ENCODE measurements at places on chromosomes 7 and 10. TPM values are rescaled to one million over a fixed set of nuclear protein-coding genes. Genes with fewer than 3 reads are reported as not detected.

The NPC1L1 gene
- total RNA-seq, result 0.20 TPM

The LAMB4 gene
- 18.3 TPM for total RNA-seq

The HOXA2 gene
- 33.9 TPM for total RNA-seq

The PLAC9 gene
- 25.1 TPM for total RNA-seq

The WNT16 gene
- 0.49 TPM for total RNA-seq

The SFTPA1 gene
- total RNA-seq, result not detected

The PTCD1 gene
- 12.3 TPM for total RNA-seq

The GATA3 gene
- 59.6 TPM for total RNA-seq

The WEE2 gene
- total RNA-seq, result not detected

The TMEM120A gene
- total RNA-seq, result 21.2 TPM

The DENND2A gene
- 38.0 TPM for total RNA-seq

The CALML5 gene
- total RNA-seq, result not detected

- peaks cover 94% of the 10 kb centered on the region for H3K27me3 ChIP-seq
- H3K36me3 ChIP-seq, result peaks cover 5% of the 10 kb centered on the region
- H3K4me1 ChIP-seq, result peaks cover 48% of the 10 kb centered on the region
- no peak overlapping the region for H3K27ac ChIP-seq
- no peak for DNase-seq
Observed at GRCh38 chr7:97002555-97003261, 2.6 kb upstream of the DLX6 start.

- no peaks in the 10 kb centered on the region for H3K27me3 ChIP-seq
- H3K36me3 ChIP-seq, result no peaks in the 10 kb centered on the region
- peaks cover 10% of the 10 kb centered on the region for H3K4me1 ChIP-seq
Observed at GRCh38 chr7:5423976-5424748, 528 bp upstream of the TNRC18 start.

GRCh38 chr10:18514537-18514936, 136.8 kb downstream of the NSUN6 start:
- no peaks in the 10 kb centered on the region for H3K4me1 ChIP-seq
- no peak overlapping the region for H3K4me3 ChIP-seq
- no peaks in the 10 kb centered on the region for H3K27me3 ChIP-seq
- peaks cover 12% of the 10 kb centered on the region for H3K36me3 ChIP-seq
- H3K27ac ChIP-seq, result no peak overlapping the region

- no peaks in the 10 kb centered on the region for H3K36me3 ChIP-seq
- no peaks in the 10 kb centered on the region for H3K27me3 ChIP-seq
- peaks cover 13% of the 10 kb centered on the region for H3K4me1 ChIP-seq
- no peak overlapping the region for H3K4me3 ChIP-seq
- H3K27ac ChIP-seq, result no peak overlapping the region
Observed at GRCh38 chr7:100132697-100133151, 6.0 kb downstream of the MBLAC1 start.

DNA sequence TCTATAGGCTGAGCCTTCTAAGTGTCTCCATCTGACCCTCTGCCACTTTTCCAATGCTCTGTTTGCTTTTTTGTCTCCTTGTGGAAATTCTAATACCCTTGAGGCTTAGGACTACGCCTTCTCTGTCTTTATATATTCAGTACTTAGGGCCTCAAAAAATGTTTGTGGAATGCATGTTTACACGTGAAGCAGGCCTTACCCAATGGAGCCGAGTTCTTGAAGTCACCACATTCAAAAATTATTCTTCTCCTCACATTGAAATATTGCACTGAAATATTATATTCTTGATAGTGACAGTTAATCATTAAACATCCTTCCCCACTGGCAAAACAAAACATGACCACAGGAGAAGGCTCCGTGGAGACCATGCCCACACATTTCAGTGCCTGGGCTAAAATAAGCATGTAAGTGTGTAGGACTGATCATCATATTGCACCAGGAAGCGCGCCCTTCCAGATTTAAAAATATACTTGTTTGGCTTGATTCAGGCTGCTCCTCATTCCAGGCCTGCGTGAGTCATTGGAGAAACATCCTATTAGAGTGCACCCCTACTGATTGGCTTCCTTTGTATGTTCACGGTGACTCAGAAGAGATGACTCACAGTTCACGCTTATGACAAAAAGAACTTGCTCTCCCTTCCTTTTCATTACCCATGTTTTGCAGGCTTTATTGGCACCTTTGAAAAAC, 307.4 kb upstream of the AOAH start:
- H3K4me1 ChIP-seq, result peaks cover 28% of the 10 kb centered on the region
- peak; percentile 55 for DNase-seq
- no peak overlapping the region for H3K4me3 ChIP-seq
- peaks cover 1% of the 10 kb centered on the region for H3K27me3 ChIP-seq

DNA sequence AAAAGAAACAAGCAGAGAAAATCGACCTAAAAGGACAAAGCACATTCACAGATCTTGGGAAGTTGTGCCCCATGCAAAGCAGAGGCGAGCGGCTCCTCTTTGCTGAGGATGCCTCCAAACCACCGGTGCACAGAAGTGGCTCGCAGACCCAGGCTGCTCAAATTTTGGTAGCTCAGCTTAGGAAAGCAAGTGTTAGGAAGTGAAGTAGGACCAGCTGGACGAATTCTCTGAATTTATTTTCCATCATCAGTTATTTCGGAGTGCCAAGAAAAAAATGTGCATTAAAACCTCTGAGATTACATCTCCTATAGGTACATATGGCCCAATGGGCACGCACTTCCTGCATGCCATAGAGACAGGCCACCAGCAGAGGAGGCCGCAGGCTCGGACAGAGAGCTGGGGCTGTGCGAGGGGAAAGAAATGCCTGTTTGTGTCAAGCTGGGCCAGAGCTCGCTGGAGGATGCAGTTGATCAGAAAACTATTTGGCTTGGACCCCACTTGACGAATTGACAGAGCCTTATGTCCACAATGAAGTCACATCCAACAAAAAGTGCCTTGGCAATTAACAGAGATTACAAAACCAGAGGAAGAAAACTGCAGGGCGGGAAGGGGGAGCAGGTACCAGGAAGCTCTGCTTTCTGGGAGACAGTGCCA, 122.3 kb upstream of the LYZL2 start:
- peaks cover 25% of the 10 kb centered on the region for H3K27me3 ChIP-seq
- no peak overlapping the region for H3K4me3 ChIP-seq
- peaks cover 33% of the 10 kb centered on the region for H3K4me1 ChIP-seq
- peak; percentile 77 for DNase-seq
- H3K36me3 ChIP-seq, result no peaks in the 10 kb centered on the region

- no peak for DNase-seq
- no peaks in the 10 kb centered on the region for H3K4me1 ChIP-seq
- no peak overlapping the region for H3K27ac ChIP-seq
- H3K36me3 ChIP-seq, result no peaks in the 10 kb centered on the region
- no peak overlapping the region for H3K4me3 ChIP-seq
Observed at GRCh38 chr10:106278383-106278782, 886.1 kb downstream of the SORCS1 start.

GRCh38 chr10:51244309-51244708, 170.0 kb downstream of the PRKG1 start:
- DNase-seq, result no peak
- no peak overlapping the region for H3K4me3 ChIP-seq
- peak overlapping the region; percentile 81 for H3K27ac ChIP-seq
- peaks cover 39% of the 10 kb centered on the region for H3K4me1 ChIP-seq
- no peaks in the 10 kb centered on the region for H3K36me3 ChIP-seq

- no peak overlapping the region for H3K27ac ChIP-seq
- H3K4me1 ChIP-seq, result no peaks in the 10 kb centered on the region
- H3K27me3 ChIP-seq, result peaks cover 82% of the 10 kb centered on the region
- DNase-seq, result no peak
Observed at GRCh38 chr10:49157229-49157628, 23.4 kb upstream of the FAM170B start.

- H3K27ac ChIP-seq, result no peak overlapping the region
- H3K4me3 ChIP-seq, result no peak overlapping the region
- H3K36me3 ChIP-seq, result no peaks in the 10 kb centered on the region
- peaks cover 2% of the 10 kb centered on the region for H3K27me3 ChIP-seq
Observed at GRCh38 chr10:30396293-30396692, 37.7 kb upstream of the MAP3K8 start.

DNA sequence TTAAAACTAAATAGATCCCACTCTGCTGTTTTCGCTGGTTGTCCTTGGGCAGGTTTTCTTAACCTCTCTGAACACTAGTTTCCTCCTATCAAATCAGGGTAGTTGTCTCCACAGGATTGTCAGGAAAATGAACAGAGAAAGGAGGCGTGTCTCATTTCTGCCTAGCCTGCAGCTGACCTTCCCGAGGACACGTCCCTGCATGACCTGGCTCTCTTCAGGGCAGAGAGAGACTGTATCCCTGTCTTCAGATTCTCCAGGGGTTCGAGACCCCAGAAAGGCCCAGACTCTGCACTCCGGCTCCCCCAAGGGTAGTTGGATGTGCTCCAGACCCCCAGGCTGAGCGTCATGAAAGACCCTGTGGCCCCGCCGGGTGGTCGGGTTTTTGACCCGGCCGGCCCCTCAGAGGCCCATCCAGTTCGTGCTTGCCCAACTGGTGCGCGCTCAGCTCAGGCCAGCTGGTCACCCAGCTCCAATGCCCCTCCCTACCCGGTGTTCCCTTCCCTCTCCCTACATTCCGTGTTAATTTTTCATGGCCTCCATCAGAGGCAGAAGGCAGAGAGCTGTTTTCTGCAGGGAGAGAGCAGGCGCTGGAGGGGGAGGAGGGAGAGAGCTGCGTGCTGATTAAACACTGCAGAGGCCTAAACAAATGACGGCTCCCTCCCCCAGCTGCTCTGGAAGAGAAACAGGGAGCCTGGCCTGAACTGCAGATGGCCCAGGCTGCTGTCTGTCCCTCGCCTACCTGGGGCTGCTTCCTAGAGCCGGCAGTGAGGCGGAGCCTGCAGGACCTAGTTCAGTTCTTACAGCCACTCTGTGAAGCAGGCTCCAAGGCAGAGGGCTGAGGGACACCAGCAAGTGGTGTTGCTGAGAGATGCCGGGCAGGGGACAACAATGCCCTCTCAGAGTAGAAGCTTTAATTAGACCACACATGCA, 86.2 kb upstream of the PPIF start:
- DNase-seq, result no peak
- H3K4me1 ChIP-seq, result peaks cover 81% of the 10 kb centered on the region
- H3K27ac ChIP-seq, result peak overlapping the region; percentile 83
- no peaks in the 10 kb centered on the region for H3K36me3 ChIP-seq
- no peak overlapping the region for H3K4me3 ChIP-seq
- H3K27me3 ChIP-seq, result no peaks in the 10 kb centered on the region

GRCh38 chr7:107210400-107210799, 41.6 kb downstream of the HBP1 start:
- DNase-seq, result no peak
- peaks cover 2% of the 10 kb centered on the region for H3K4me1 ChIP-seq
- no peak overlapping the region for H3K4me3 ChIP-seq
- H3K27me3 ChIP-seq, result no peaks in the 10 kb centered on the region
- peaks cover 30% of the 10 kb centered on the region for H3K36me3 ChIP-seq

DNA sequence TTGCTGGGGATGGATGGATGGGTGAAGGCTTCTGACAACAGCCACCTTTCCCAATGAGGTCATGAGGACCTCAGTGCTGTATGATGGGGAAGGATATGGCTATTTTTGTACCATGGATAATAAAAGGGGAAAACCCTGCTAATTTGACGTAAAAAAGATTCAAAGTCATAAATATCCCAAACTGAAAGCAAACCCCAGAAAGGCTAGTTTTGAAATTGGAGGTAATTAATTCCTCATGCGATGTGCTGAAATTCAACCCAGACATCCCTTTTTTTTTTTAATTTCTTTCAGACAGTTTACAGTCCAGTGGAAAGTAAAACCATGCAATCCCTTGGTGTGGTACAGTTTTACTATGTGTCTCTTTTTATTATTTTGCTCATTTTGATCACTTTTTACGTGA, 254.5 kb upstream of the BMPER start:
- no peak overlapping the region for H3K4me3 ChIP-seq
- H3K4me1 ChIP-seq, result peaks cover 26% of the 10 kb centered on the region
- no peak overlapping the region for H3K27ac ChIP-seq
- H3K27me3 ChIP-seq, result no peaks in the 10 kb centered on the region

DNA sequence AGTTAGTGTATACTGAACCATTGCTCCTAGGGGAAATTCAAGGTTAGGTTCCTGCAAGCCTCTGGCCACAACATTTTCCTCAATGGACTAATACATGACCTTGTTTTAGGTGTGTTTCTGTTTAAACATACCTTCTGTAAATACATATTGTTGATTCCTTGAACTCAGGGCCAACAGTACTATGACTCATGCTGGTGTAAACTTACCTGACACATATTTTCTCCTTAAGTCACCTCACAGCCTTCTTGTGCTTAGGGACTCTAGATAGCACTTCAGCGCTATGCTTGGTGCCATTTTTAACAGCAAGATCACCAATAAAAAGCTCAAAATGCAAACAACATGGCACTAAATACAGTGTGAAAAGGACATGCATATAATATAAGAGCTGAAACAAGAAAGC, 176.4 kb downstream of the TAX1BP1 start:
- no peak for DNase-seq
- no peaks in the 10 kb centered on the region for H3K36me3 ChIP-seq
- H3K27me3 ChIP-seq, result no peaks in the 10 kb centered on the region
- no peak overlapping the region for H3K27ac ChIP-seq

DNA sequence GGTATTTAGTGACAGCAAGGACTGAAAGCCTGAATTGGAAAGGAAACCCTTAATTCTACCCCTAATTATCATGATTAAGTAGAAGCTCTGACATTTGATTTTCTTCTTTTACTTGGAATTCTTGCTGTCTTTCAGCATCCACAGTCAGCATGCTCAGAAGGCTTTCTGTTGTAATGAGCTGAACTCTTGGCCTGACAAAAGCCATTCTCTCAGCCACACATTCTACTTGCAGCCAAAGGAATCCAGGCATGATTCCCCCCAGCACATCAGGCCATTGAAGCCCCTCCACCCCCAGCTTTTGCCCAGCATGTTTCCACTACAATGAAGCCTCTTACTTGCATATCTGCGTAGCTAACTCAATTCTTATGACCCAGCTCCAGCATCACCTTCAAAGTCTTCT, 94.3 kb upstream of the FRMD4A start:
- H3K36me3 ChIP-seq, result no peaks in the 10 kb centered on the region
- DNase-seq, result no peak
- H3K27ac ChIP-seq, result no peak overlapping the region

GRCh38 chr10:62964026-62964425, 147.9 kb upstream of the EGR2 start:
- H3K4me1 ChIP-seq, result no peaks in the 10 kb centered on the region
- H3K27ac ChIP-seq, result no peak overlapping the region
- H3K36me3 ChIP-seq, result no peaks in the 10 kb centered on the region
- no peak for DNase-seq

- DNase-seq, result no peak
- H3K27me3 ChIP-seq, result no peaks in the 10 kb centered on the region
- H3K4me3 ChIP-seq, result no peak overlapping the region
- no peaks in the 10 kb centered on the region for H3K36me3 ChIP-seq
- peaks cover 21% of the 10 kb centered on the region for H3K4me1 ChIP-seq
- no peak overlapping the region for H3K27ac ChIP-seq
Observed at GRCh38 chr7:114851406-114852061, 70.4 kb upstream of the MDFIC start.

GRCh38 chr7:98400542-98401340, at the start of gene BAIAP2L1:
BAIAP2L1 (minus strand) TSS chr7:98401090; CDS start chr7:98400852, 238 bp downstream.
- no peaks in the 10 kb centered on the region for H3K36me3 ChIP-seq
- peak; percentile 98 for DNase-seq
- peak within 1 kb of the TSS; percentile 81 for H3K27ac ChIP-seq
- H3K4me1 ChIP-seq, result peaks cover 20% of the 10 kb centered on the region
- peak within 1 kb of the TSS; percentile 70 for H3K4me3 ChIP-seq

GRCh38 chr7:30405179-30405578, 73.4 kb downstream of the NOD1 start:
- H3K4me3 ChIP-seq, result no peak overlapping the region
- DNase-seq, result no peak
- H3K36me3 ChIP-seq, result peaks cover 6% of the 10 kb centered on the region
- no peaks in the 10 kb centered on the region for H3K27me3 ChIP-seq
- no peak overlapping the region for H3K27ac ChIP-seq

All from mesothelial cell of epicardium (in vitro differentiated cells).